ENCODE measurements at places on chromosomes 13 and 19.
A peak's percentile ranks its signal among the peaks of the same experiment; 100 is the strongest.

- DNase-seq = no peak
Measured at GRCh38 chr19:16160445-16160942, 12.8 kb downstream of the CIB3 start.

- DNase-seq = no peak
Measured at GRCh38 chr13:24682353-24682752, 2.1 kb downstream of the ATP12A start.

GRCh38 chr19:56333506-56333905 lies 18.9 kb upstream of the ZSCAN5A start:
- peak; percentile 20 for DNase-seq

DNA sequence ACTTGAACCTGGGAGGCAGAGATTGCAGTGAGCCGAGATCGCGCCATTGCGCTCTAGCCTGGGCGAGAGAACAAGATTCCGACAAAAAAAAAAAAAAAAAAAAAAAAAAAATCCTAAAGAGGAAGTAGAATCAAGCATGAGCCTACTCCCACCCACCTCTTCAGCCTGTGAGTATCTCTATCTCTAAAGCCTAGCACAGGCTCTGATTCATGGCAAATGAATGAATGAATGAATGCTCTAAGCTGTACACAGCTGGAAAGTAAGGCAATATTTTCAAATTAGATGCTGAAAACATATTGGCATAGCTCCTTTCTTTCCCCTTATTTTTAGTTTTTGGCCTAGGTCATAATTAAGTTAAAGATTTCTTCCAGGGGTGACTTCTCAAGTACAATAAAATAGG lies 35.7 kb upstream of the FAM216B start:
- DNase-seq = no peak

DNA sequence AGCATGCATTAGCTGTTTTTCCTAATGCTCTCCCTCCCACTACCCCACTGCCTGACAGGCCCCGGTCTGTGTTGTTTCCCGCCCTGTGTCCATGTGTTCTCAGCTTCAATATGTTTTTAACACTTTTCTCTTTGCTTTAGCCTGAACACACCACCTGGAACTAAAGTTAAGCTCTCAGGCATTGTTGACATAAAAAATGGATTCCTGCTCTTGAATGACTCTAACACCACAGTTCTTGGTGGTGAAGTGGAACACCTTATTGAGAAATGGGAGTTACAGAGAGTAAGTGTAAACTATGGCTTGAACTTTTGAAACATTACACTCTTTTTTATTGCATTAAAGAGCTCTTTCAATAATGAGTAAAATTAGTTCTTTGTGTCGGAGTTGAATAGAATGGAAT lies 70.1 kb downstream of the TDRD3 start:
- no peak for DNase-seq

DNA sequence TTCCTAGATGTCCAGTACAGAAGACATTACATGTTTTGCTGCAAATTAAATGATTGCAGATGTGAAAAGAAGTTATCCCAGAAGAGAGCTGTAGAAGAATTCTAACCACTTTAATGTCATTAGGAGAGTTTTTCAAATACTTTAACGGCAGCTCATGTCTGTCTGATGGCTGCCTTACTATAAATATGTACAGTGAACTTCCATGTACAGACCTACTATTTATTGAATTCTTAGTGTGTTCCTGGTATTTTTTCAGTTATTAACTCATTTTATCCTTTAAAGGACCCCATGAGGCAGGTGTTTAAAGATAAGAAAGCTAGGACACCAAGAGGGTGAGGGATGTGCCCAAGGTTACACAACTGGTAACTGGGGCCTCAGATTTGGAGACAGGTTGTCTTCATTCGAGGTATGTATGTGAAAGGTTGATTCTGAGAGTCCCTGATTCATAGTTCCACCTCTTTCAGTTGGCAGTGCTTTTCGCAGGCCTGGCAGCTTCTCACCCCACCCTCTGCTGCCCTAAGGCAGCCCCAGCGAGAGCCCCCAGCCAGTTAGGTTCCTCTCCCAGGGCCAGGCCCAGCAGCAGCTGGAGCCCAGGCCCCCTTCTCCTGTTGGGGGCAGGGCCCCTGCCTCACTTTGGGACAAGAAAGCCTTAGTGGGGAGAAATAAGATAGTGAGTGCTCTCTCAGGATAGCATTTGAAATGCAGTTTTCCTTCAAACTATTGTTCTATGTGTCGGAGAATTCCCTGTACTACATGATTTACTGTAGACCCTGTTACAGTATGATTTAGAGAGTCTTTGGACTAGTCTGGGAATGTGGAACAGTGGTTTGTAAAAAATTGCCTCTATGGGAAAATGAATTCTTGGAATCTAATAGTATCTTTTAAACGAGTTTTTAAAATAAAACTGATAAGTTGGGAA lies 67.7 kb upstream of the TEX29 start:
- DNase-seq = peak; percentile 62

- no peak for DNase-seq
Measured at GRCh38 chr13:44920013-44920412, 69.3 kb downstream of the NUFIP1 start.

DNA sequence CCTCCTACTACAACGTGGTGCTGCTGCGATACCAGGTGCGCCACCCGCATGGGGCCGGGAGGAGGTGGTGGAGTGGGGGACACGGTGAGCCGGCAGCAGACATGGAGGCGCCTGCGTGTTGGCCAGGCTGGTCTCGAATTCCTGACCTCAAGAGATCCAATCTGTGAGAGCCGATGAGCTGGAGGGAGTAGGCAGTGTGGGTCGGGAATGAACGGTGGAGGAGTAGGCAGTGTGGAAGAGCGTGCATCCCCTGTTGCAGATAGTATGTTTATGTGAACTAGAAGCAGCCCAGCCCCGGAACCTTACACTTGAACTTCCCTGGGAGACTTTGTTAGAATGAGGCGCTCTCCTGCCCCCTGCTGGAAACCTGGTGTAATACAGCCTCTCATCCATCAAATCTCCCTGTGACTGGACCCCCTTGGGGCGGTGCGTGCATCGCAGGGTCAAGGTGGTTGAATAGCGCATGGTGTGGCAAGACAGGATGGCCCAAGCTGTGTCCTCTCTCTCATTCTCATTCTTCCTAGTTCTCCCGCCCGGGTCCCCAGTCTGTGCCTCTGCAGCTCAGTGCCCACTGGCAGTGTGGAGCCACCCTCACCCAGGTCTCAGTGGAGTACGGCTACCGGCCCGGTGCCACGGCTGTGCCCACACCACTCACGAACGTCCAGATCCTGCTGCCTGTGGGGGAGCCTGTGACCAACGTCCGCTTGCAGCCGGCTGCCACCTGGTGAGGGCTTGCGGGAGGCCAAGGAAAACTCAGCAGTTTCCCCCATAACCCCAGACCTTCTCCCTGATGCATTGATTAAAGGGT lies 10.5 kb upstream of the B3GNT3 start:
- DNase-seq = no peak

- no peak for DNase-seq
Measured at GRCh38 chr13:77760893-77761292, 63.4 kb downstream of the SLAIN1 start.

GRCh38 chr19:57171551-57172081 lies 4.3 kb upstream of the DUXA start:
- no peak for DNase-seq

DNA sequence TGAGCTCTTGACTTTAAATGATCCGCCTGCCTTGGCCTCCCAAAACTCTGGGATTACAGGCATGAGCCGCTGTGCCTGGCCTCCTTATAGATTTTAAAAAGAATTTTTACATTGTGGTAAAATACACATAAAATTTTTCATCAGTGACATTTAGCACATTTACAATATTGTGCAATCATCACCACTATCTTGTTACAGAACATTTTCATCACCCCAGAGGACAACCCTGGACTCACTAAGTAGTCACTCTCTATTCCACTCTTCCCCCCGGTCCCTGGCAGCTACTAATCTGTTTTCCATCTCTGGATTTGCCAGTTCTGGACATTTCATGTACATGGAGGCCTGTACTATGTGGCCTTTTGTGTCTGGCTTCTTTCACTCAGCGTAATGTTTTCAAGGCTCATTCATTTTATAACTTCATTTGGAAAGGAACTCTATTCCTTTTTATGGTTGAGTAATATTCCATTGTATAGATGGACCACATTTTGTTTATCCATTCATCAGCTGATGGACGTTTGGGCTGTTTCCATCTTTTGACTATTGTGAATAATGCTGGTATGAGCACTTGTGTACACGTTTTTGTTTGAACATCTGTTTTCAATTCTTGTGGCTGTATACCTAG lies 19.9 kb downstream of the MEGF8 start:
- DNase-seq = peak; percentile 17

- DNase-seq = no peak
Measured at GRCh38 chr19:32865326-32865725, 4.2 kb downstream of the SLC7A9 start.
